Hepatocyte (in vitro differentiated cells): ENCODE measurements at places on chromosomes 2 and 18. TPM values are rescaled to one million over a fixed set of nuclear protein-coding genes. Genes with fewer than 3 reads are reported as not detected.
A peak's percentile ranks its signal among the peaks of the same experiment; 100 is the strongest.

DNA sequence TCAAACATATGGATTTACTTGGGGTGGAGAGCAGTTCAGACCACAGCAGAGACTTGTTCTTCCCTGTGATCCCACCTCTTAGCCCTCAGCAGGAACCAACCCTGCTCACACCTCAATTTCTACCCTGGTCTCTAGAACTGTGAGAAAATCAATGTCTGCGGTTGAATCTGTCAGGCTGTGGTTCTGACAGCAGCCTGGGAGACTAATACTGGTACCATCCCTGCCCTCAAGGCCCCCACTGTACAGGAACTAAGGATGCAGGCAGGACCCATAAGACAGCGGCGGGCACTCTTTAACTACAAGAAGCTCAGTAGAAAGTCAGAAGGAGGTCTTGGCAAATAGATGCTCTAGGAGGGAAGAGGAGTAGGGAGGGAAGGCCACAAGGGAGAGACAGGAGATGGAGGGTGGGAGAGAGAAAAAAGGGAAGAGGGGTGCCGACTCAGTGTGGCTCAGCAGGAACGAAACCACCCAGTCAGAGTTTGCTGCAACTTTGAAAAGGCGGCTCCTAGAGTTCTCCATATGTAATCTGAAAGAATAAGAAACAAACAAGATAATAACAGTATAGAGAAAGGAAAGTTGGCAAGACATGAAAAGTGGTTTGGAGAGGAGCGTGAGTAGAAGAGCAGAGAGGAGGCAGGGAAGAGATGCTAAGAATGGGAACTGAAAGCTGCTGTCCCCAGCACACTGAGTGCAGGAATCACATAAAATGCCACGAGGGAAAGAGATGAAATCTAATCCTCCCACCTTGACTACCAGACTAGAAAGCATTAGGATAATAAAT lies 323.9 kb upstream of the ID2 start:
- DNase-seq, result no peak

CASP10 gene
- 7.2 and 11.0 TPM in 2 replicates for total RNA-seq

DNA sequence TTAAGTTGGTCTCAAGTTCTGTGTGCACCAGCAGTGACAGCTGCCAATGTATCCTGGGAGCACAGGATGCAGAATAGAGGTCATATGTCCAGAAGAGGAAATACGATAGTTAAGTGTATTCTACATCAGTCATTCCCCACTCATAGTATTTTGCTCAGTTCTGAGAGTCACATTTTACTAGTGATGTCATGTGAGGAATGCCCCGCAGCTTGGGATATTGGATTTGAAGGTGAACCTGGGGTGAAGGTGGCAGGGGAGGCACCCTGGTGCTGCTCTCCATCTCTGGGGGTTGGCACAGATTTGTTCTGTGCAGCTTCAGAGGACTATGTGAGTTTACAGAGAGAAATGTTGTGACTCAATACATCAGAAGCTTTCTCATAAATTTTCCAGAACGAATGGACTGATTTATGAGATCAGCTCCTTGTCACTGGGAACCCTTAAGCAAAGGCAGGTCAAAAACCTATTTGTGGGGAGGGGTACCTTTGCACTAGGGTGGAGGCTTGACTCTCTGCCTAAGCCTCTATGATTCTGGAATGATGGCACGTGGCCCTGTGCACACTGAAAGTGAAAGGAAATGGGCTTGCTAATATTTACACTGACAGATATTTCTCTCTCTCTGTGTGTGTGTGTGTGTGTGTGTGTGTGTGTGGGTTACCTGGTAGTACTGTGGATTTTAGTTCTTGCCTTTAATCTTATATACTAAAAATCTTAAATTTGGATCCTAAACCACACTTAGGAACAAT lies 95.9 kb downstream of the NEB start:
- peak; percentile 27 for DNase-seq

COLEC11 gene
- 22.6 TPM in 2 replicates for total RNA-seq

- no peak for DNase-seq
Observed at GRCh38 chr18:57965246-57965645, 78.8 kb upstream of the NEDD4L start.

GRCh38 chr2:11891671-11892440 lies 145.4 kb downstream of the LPIN1 start:
- no peak for DNase-seq

BOLL gene
- total RNA-seq, result not detected in 2 replicates

DNA sequence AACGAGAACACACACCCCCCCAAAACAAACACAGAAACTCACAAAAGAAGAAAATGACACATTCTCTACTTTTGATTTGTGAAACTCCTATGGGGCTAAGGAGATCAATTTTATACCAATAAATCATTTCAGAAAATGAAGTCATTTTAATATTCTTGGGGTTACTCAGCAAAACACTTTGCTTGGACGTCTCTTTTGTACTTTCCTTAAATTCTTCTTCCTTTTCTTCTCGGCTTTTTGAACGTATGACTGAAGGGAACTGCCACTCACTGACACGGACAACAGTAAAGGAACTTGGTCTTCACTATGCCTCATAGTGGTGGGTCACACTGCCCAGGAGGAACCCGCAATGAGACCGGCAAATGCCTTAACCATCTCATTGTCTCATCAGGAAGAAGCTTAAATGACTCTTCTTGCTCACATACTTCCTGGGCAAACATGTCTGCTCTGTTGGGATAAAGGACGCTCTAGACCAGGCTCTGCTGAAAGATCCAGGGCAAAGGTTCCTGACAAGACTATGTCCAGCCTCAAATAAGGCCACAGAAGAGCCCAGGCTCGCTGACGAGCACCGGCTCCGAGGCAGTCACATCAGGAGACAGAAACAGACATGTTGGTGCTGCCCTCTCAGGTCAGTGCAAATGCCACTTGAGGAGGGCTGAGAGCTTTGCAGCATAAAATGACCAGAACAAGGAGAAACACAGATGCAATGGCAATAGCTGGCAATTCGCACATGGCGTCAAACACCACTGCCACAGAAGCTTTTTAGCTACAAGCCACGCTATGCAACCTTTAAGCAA lies 205.5 kb downstream of the TGIF1 start:
- peak; percentile 21 for DNase-seq

DNA sequence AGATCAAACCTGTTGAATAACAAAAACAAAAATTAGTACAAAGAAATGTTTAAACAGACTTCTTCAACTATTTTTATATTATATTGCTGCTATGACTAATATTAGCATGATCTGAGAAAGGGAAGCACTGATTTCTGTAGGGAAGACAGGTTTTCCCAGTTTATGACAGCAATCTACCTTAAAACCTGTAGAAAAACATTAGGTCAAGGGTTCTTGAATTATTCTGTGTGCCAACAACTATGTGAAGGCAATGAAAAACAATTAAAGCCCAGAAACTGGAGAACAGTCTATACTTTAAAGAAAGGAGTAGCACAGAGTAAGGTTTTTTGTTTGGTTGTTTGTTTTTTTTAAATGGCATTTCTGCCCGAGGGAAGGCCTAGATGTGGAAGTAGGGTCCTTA lies 23.3 kb downstream of the PUM2 start:
- DNase-seq, result no peak

DNA sequence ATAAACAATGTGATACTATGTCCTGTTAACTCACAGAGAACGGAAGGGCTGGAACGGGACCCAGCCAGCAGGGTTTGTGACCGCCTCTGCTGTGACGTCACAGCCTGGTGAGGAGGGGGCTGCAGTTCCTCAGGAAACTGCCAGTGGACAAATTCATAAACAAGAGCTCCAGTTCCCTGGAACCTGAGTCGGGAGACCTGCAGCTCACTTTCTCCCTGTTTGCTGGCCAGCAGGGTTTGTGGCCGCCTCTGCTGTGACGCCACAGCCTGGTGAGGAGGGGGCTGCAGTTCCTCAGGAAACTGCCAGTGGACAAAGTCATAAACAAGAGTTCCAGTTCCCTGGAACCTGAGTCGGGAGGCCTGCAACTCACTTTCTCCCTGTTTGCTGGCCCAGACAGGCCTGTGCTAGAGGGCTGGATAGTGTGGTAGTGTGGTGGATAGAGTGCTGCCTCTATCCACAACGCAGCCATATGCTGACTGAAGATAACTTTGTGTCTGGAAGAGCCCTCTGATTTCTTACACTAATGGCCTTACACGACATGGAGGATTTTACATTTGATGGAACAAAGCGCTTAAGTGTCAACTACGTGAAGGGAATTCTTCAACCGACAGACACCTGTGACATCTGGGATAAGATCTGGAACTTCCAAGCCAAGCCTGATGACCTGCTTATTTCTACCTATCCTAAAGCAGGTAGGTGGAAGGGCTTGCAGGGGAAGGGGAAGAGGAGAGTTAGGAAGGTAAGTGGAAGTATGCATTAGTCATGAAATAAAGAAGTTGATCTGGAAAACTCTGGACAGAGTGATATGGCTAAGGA lies at the start of gene SULT1C4:
Gene SULT1C4, plus strand, starts transcription at position 140 of the 816 bp plus-strand sequence. Its CDS starts 384 bp downstream, at position 524.
- DNase-seq, result peak; percentile 90

- no peak for DNase-seq
Observed at GRCh38 chr2:160465002-160465401, 28.6 kb downstream of the RBMS1 start.

TIGD1 gene
- 8.7 and 9.1 TPM in 2 replicates for total RNA-seq

- no peak for DNase-seq
Observed at GRCh38 chr2:173696274-173696673, 268.9 kb downstream of the SP3 start.

ANKRD30B gene
- not detected in 2 replicates for total RNA-seq

CXCR1 gene
- total RNA-seq, result not detected in 2 replicates

NR4A2 gene
- 1.7 and 2.3 TPM in 2 replicates for total RNA-seq

GRCh38 chr2:113232740-113233139 lies 46.0 kb downstream of the PAX8 start:
- no peak for DNase-seq

SLC30A3 gene
- 0.20 TPM in 1 of 2 replicates, not detected in the other for total RNA-seq

BUB1 gene
- 9.4 and 12.4 TPM in 2 replicates for total RNA-seq

CRYGD gene
- total RNA-seq, result not detected in 2 replicates

- no peak for DNase-seq
Observed at GRCh38 chr2:204576362-204576979, 31.2 kb downstream of the PARD3B start.

GRCh38 chr18:48006415-48007175 lies 76.1 kb upstream of the SMAD2 start:
- DNase-seq, result no peak

DNA sequence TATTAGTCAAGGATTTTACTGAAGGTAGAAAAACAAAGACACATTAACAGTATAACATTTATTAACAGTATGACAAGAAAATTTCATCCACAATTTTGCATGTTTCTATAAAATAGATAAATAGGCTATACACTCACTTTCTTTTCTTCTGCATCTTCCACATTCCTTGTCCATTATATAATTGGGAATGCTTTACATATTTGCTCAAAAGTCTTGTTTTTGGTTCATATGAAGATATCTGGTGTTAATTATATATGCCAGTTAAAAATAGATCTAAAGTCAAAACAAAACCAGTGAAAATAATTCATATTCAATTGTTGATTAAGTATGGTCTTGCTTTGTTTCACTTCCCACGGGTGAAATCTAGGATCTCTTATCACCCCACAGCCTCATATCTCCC lies 53.4 kb downstream of the SERPINB7 start:
- DNase-seq, result no peak

- DNase-seq, result no peak
Observed at GRCh38 chr18:76169733-76170132, 325.3 kb downstream of the ZNF516 start.

DNA sequence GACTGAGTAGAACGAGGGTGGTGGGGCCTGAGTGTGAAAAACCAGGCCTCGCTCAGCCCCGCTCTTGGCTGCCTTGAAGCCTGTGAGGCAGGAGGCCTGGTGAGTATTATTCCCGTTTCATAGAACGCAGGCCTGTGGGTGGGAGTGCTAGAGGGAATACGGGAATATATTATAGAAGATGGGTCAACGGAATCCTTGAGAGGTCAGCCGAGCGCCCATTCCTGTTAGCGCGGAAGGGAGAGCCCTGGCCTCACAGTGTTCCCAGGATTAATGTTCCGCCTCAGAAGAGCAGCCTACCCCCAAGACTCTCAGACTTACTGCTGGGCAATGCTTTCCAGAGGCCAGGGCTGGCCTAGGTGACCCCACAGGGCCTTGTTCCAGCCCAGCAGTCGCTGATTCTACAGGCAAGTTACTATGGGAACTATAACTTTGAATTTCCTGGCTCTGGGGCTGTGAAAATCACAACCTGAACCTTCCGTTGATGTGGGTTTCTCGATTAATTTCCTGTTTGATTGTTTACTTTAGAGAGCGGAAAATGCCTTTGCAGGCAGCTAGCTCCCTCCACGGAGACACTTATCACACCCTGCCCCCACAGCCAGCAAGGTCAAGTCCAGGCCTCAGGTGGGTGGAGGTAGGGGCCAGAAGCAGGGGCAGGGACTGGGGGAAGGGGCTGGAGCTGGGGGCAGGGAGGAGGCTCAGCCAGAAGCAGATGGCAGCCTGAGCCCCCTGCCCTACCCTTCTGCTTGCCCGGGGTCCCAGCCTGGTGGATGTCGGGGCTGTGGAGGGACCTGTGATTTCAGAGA lies 108.3 kb downstream of the SMAD7 start:
- DNase-seq, result no peak

ANKRD53 gene
- total RNA-seq, result 0.48 and 0.97 TPM in 2 replicates

DNA sequence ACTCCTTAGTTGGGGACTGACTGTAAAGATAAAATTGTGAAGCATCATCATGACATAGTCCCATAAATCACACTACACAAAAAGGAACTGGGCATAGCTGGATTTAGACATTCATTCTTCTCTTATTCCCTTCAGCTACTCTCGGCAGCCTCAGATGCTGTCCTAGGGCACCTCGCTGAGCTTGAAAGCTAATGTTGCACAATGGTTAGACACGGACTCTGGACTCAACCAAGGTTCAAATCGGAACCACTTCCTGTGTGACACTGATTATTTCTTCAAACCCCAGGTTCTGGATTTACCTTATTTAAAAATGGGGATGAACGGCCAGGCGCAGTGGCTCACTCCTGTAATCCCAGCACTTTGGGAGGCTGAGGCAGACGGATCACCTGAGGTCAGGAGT lies 89.8 kb downstream of the CCBE1 start:
- no peak for DNase-seq

ATG9A gene
- total RNA-seq, result 34.6 and 35.7 TPM in 2 replicates

DNA sequence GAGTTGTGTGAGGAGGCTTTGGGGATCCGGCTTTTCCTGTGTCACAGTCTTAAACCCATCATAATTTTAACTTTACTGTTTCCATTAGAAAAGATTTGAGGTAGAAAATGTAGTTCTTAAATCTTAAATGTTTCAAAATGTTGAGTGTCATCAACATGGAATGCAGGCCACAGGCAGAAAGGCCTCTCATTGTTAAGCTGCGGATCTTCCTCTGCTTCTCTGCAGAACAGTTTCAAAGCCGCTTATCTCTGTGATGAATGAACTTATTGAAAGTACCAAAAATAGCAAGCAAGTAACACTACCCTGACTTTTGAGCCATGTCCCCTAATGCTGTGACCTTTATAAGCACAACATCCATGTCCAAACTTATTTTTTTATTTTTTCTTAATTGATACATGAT lies 1645.8 kb downstream of the DPP10 start:
- no peak for DNase-seq

GRCh38 chr2:128593879-128594650 lies 275.4 kb upstream of the HS6ST1 start:
- DNase-seq, result peak; percentile 53
